ENCODE measurements at places on chromosomes 3 and 15.

GRCh38 chr3:63976161-63976871, 47.0 kb downstream of the PSMD6 start:
- DNase-seq = no peak

- no peak for DNase-seq
These were observed 5.4 kb downstream of the ISL2 start for GRCh38 chr15:76342058-76342381.

DNA sequence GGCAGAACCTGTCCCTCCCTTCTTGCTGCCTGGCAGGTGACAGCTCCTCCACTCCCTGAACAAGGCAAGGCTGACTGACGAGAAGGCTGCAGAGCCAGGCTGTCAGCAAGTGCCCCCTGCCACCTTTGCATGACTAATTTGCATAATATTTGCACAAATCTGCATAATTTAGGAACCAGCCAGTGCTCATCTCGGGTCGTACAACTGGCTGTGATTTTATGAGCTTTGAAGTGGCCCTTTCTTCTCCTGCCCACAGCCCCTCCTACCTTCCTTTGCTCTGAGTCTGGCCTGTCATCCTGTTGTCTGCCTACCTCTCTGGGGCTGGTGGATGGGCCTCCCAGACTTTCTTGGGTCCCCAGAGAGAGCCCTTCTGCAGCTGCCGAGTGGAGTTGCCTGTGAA, 58.9 kb downstream of the LINGO1 start:
- DNase-seq = no peak

DNA sequence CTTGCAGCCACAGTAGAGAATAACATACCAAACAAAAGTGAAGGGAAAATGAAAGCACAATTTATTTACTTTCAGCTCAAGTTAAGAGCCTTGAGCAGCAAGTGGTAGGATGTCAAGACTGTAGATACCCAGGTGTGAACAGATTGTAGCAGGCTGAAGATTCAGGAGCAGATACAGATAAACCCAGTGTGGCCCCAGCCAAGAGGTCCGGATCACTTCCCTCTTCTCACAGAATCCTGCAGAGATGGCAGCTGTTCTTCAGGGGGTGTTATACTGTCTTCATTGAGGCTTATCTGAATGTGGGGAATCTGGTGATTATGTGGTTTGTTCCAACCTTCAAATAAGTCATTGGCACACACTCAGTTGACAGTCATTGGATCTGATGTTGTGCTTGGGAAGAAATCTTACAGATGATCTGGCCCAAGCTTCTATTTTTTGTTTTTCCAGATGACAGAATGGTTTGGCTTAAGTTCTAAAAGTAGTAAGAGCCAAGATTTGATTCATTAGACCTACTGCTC, 2.2 kb downstream of the STARD9 start:
- no peak for DNase-seq

DNA sequence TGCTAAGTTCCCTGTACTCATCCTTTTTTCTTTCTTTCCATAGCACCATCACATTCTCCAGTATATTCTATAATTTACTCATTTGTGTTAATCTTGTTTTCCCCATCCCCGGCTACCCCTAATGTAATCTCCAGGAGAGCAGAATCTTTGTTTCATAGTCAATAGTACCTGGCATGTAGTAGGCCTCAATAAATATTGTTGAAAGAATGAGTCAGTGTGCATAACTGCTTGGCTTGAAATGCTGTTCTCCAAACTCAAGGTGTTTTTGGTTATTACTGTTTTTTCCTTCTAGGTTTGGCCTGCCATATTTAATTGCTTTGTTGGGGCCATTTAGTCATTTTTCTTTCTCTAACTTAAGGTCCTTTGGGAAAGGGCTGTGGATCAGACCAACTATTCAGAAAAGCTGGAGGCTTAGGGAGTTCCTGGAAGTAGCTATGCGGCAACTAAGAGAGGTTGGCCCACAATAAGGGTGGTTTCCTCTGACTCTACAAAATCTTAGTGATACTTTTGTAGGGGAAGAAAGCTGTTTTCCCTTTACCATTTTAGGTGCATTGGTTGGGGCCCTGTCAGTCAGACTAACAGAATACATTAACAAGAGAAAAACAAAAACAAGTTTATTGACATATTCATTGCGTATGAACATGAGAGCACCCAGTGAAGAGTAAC, 28.4 kb downstream of the KAT2B start:
- DNase-seq = no peak

- no peak for DNase-seq
These were observed 274.4 kb downstream of the TLE3 start for GRCh38 chr15:69823223-69823907.

DNA sequence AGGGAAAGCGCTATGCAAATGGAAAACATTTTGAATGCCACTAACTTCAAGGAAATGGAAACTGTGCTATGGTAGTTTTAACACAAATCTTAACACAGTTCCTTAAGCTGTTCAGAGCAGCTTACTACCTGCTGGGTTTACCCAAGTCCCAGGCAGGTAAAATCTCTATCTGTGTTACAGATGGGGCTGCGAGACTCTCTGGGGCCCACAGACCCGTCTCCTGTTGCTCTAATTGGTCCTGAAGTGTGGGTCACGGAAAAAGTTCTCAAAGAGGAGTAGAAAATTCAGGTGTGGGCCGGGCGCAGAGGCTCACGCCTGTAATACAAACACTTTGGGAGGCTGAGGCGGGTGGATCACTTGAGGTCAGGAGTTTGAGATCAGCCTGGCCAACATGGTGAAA, 16.9 kb upstream of the ZFYVE19 start:
- DNase-seq = no peak

DNA sequence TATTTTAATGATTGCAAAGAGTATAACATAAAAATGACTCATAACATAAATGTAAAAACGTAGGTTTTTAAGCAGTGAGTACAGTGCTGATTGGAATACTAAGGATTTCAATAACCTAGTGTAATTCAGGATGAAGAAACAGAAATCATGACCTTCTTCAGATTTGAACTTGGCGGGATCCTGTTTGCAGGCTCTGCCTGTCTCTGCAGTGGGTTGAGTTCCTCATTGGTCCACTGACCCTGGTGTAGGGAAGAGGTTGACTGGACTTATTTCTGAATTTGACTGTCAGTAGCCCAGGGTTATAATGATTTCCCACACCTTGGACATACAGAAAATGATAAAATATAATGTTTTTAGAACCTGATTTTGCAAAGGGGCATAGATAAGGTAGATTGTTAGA, 171.7 kb downstream of the FNDC3B start:
- no peak for DNase-seq

DNA sequence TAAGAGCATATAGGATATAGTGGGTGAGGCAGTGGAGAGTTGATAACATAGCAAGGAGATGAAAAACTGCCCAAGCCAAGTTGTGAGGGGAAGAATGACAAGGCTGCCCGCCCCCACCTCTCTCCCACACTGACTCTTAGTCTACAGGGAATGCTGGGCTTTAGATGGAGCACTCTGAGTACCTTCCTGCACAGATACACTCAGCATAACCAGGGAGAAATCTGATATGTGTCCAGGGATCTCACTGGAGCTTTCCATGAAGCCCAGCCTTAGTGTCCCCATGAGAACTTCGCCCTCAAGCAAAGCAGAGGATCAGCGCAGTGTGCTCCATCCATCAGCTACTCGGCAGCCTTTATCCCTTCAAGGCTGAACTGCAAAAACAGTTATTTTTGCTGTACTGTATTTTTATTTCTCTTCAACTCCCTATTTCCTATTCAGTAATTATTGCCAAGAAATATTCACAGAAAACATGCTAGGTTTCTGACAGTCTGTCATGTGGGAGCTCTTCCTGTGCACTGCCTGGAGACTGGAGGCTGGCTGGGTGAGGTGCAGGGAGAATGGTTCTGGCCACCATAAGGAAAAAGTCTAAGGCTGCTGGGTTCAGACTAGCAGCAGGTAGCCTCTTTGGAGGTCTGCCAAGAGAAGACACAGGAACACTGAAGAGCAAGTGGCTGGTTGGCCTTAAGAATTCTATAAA, 475.2 kb upstream of the PPP2R3A start:
- DNase-seq = no peak

- DNase-seq = no peak
These were observed 117.1 kb upstream of the MRPS22 start for GRCh38 chr3:139226731-139227130.

- DNase-seq = no peak
These were observed 194.4 kb downstream of the MEIS2 start for GRCh38 chr15:36905908-36906307.

GRCh38 chr3:193593668-193594030, 641 bp downstream of the OPA1 start:
- DNase-seq = peak; percentile 5

DNA sequence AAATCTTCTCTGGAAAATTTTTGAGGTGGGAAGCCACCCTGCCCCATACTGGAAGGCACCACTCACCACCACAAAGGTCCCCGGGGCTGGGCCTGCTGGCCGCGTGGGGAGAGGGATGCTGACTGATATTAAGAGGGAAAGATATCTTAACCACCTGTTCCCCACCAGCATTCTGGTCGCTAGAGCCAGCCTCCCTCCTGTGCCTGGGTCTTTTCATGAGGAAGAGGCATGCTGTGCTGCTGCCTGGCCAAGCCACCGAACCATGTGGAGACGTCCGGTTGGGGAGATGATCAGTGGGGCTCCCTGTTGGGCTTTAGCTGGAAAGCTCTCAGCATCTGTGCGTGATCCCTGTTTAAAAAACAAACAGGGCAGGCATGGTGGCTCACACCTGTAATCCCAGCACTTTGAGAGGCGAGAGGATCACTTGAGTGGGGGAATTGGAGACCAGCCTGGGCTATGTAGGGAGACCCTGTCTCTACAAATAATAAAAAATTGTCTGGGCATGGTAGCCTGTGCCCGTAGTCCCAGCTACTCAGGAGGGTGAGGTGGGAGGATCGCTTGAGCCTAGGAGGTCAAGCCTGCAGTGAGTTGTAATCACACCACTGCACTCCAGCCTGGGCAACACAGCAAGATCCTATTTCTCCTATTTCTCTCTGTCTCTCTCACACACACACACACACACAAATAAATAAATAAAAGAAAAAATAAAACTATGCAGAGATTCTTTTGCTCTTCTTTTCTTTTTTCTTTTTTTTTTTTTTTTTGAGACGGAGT, 1.0 kb downstream of the KLHL18 start:
- no peak for DNase-seq

DNA sequence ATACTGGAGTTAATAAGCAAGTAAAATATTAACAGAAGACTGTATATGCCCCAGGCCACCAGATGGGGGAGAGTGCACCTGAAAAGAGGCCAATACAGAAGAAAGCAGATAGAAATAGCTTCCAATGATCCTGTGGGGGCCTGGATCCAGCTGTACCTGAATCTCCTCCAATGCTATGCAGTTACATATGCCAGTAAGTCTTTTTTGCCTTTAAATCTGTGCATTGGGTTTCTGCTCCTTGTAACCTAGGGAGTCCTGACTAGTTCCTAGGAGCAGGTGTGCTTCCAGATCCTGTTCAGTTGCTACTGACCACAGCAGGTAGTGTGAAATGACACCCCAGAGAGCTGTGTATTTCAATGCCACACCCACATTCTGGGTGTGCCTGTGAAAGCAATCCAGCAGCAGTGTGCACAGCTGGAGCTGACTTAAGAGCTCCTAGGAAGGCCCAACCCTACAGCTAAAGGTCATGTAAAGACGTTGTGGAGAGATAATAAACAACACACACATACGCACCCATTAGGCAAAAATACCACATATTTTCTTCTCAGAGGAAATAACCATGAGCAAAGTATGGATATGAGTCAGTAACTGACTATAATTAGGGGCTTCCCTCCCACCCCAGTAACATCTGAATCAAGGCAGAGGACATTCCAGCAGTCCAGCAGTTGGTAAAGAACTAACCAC, 62.2 kb upstream of the AKAP13 start:
- DNase-seq = no peak

DNA sequence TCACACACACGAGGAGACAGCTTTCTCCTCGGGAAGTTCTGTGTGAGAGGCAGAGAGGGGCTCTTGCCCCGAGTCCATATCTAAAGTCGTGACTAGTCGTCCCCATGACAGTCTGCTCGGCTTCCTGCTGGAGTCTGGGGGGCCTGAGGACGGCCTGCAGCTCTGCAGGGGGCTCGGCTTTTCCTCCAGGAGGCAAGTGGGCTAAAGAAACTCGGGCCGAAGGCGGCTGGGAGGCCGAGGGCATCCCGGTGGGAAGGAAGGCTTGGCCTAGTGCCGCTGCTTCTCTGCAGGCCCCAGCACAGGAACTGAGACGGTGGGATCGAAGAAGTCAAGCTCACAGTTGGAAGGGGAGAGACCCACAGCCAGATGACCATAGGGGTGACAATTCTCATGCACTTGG, 25.4 kb upstream of the PIGZ start:
- DNase-seq = no peak

- DNase-seq = no peak
These were observed 46.6 kb downstream of the ABTB1 start for GRCh38 chr3:127719369-127719768.

- no peak for DNase-seq
These were observed 394.2 kb upstream of the CBLB start for GRCh38 chr3:106263011-106263410.

DNA sequence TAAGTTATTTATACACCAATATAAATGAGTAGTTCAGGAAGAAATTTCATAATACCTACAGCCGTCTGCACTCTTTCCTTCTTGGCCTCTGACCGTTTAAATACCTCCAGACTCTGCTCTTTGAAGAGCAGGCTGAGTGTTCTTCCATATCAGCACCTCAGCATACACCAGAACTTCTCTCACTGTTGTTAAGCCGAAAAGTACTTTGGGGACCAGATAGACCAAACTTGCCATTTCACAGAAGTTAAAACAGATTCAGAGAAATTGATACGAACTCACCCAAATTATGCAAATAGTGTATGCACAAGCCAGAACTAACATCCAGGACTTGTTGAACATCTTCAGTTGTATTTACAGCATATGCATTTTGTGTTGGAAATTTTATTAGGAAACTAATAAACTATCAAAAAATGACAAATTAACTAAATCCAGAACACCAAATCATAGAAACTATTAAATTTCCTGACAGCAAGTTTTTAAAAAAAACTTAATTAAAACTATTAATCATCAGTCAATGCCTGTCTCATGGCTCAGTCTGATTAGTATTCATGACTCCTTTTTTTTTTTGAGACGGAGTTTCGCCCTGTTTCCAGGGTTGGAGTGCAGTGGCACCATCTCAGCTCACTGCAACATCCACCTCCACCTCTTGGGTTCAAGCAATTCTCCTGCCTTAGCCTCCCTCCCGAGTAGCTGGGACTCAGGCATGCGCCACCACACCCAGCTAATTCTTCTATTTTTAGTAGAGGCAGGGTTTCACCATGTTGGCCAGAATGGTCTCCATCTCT, 24.1 kb downstream of the CGGBP1 start:
- no peak for DNase-seq

DNA sequence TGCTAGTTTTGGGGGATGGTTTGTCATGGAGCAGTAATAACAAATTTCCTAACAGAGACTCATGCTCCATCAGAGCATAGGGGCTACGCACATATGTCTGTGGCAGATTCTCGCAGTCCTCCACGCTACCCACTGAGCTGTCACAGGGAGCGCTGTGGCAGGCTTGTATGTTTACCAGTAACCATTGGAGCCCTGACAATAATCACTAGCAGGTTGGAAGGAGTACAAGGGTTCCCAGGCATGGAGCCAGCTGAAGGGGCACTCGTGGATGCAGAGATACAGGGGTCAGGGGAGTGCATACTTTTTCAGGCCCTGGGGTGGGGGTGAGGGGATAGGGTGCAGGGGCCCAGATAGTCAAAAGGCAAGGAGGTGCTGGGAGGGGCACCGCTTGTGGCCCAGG, 7.9 kb upstream of the GP9 start:
- DNase-seq = no peak

GRCh38 chr3:100941041-100941440, 52.2 kb downstream of the ABI3BP start:
- no peak for DNase-seq

GRCh38 chr3:156602424-156602823, 47.5 kb upstream of the SSR3 start:
- DNase-seq = no peak
